Hepatic stellate cell (primary cell): ENCODE measurements at places on chromosomes 12 and 14.
A peak's percentile ranks its signal among the peaks of the same experiment; 100 is the strongest.

DNA sequence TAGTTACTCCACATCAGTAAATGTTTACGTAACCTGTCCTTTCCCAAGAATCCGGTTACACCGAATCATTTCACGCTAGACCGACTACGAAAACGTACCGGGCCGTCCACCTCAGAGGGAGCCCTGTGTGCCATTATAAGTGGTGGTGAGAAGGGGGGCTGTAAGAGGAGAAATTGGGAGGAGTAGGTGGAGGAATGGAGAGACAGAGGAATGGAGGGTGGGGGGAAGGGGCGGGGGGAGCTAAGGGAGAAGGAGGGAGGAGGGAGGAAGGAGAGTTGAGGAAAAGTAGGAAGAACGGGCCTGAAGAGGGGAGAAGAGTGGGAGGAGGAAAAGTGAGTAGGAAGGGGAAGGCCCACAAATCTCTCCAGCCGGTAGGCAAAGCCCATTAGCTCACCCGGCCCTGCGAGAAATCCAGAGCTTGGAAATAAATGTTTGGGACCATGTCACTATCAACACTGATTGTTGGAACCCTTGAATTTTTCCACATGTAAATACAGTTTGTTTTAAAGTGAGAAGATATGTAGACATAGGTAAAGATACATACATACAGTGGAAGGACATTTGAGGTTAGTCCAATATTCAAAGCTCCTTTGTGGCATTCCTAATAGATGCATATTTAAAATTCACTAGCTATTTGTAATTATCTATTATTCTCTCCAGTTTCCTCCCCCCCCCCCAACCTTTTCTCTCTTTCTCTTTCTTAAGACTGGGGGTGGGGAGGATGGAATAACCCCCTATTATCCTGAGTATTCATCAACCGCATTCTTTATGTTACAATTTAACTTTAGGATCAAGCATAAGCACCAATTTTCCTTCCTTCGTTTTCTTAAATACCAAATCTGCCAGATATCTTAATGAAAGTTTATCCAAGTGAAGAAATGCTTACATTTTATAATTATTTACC lies 2.1 kb upstream of the FOXG1 start:
- no peak for DNase-seq

DNA sequence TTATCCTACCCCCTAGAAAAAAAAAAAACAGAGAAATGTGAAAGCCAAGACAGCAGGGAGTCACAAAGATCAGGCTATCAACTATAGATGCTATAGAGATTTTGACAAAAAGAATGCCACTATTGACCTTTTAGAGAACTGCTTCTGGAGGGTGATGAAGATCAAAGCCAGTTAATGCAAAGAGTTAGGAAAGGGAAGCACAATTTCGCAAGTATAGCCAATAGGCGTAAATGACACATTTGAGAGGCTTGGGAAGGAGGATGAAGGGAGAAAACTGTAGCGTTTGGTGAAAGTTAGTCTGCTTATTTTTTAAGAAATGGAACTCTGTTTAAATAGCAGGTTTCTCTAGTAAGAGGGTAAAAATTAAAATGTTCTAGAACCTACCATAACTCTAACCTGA lies 190.7 kb downstream of the DUSP6 start:
- DNase-seq, result no peak

- no peak for DNase-seq
These were observed 72.7 kb downstream of the CHGA start for GRCh38 chr14:92995620-92996019.

- no peak for DNase-seq
These were observed 173.5 kb downstream of the CHST11 start for GRCh38 chr12:104630230-104630670.

DNA sequence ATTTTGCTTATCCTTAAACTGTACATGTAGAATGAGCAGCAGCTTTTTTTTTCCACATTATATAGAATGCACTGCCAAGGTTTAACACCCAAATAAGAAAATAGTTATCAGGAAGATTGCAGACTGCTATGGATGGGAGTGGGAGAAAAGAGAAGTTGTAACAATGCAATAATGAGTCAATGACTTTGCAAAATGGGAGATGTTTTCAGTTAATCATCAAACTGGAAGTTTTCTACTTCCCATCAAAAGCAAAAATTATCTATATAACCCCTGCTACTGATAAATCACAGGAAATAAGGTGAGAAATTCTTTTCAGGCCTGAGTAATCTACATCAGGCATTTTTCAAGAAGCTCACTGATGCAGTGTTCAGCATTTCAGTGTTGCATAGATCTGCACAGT lies 309.1 kb downstream of the GXYLT1 start:
- no peak for DNase-seq

DNA sequence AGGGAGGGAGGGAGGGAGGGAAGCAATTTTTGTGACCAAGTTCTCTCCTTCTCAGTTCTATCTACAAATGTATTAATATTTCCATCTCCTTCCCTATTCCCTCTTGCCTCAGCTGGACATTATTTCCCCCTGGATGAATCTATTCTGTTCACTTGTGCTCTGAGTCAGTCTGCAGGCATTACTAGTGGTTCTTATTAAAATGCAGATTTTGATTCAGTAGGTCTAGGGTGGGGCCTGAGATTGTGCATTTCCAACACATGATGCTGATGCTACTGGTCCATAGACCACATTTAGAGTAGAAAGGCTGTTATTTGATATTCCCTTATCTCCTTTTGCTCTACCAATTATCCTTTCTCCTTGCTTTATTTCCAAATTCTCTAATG lies 40.1 kb upstream of the YAF2 start:
- DNase-seq, result no peak

GRCh38 chr12:65209655-65210043 lies 40.3 kb downstream of the LEMD3 start:
- no peak for DNase-seq

GRCh38 chr14:39673270-39673711 lies 241.1 kb upstream of the FBXO33 start:
- no peak for DNase-seq

- DNase-seq, result no peak
These were observed 4.0 kb downstream of the NAB2 start for GRCh38 chr12:57092876-57093414.

DNA sequence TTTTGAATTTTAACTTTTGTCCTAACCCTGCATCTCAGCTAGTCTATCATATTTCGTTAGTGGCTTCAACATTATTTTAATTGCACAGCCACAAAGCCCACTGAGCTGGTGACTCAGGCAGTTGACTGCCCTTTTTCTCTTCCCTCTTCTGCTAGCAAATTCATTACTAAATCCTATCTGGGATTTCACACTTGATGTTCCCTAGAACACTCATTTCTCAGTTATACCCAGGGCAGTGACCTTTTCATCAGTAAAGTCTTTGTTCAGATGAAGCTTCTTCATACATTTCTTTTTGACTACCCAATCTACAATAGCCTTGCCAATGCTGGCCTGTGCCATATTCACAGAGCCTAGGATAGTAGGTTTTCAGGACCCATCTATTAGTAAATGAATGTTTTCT lies 107.0 kb downstream of the ATXN7L3B start:
- DNase-seq, result no peak

DNA sequence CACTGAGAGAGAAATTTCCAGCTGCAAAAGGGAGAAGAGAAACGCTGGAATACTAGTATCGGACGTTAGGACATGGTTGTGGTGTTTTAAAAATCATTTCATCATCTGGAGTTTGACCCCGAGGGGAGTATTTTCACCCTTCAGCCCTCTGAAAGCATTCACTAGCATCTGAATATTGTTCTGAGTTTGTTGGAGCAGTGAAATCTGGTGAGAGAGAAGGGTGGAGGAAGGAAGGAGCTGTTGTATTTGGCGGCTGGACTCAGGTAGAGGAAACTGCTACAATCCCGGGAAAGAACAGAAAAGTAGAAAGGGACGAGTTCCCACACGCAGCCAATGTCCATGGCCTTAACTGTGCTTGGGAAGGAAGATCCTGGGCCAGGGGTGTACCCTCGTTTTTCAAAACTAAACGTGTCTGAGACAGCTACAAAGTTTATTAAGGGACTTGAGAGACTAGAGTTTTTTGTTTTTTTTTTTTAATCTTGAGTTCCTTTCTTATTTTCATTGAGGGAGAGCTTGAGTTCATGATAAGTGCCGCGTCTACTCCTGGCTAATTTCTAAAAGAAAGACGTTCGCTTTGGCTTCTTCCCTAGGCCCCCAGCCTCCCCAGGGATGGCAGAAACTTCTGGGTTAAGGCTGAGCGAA lies 896 bp upstream of the CDKN1B start:
- peak; percentile 22 for DNase-seq

DNA sequence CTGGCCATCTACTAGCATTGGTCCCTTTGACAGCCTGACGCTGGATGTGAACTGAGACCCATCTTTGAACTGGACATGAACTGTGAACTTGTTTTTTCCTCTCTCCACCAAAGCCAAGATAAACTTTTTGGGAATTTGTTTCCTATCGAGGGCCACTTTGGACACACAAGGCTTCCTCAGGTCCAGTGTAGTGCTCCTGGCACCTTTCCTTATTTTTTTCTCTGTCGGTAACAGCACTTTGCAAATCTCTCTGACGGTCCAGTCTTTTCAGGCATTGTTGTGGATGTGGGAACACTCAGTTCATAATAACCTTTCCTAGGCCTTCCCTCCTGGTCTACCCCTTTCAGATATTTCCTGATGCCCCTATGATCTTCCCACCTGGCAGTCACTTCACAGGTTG lies 5.0 kb downstream of the KCNA1 start:
- DNase-seq, result no peak
